ENCODE measurements at places on chromosomes 2 and 18. TPM values are rescaled to one million over a fixed set of nuclear protein-coding genes. Genes with fewer than 3 reads are reported as not detected.
A peak's percentile ranks its signal among the peaks of the same experiment; 100 is the strongest.

HMSD gene
- 4.8 TPM for total RNA-seq

PIEZO2 gene
- total RNA-seq = 14.7 TPM

CAPN14 gene
- 0.08 TPM for total RNA-seq

TIGD1 gene
- 7.9 TPM for total RNA-seq

NCL gene
- 1,478 TPM for total RNA-seq

DCDC2C gene
- not detected for total RNA-seq

ITGA4 gene
- 2.1 TPM for total RNA-seq

GPR55 gene
- not detected for total RNA-seq

CROCC2 gene
- total RNA-seq = not detected

ADD2 gene
- 170 TPM for total RNA-seq

EFHD1 gene
- total RNA-seq = 1.5 TPM

CCDC150 gene
- total RNA-seq = 31.9 TPM

MYO5B gene
- total RNA-seq = 6.9 TPM

DNA sequence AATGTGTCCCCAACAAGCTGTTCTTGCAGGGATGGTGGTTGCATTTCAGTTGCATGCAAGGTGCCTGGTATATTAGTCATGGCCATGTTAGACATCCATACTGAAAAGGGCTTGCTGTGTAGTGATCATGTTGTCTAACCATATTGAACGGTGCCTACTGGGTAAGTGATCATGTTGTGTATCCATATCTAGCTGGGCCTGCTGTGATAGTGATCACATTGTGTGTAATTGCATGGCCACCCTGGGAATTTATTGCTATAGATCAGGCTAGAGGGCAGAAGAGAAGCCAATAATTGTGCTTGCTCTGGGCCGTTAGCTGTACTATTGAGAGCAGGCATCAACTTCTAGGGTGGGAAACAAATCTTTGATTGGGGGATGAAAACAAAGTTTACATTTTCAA lies 9.8 kb upstream of the EPC2 start:
- DNase-seq = no peak

DNA sequence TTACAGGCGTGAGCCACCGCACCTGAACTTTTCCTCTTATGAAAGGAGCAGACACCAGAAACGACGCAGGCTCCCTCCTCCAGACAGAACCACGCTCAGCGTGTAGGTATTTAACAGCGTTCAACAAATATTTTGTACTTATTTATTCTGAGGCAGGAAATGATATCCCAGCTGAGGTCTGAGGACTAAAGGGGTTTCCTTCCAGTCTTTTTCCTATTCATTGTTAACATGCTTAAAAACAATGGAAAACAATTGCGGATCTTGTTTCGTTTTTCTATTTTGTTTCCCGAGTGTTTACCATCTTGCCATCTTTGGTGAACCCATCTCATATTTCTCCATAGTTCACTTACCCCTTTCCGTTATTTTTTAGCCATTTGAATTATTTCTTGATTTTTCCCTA lies 43.7 kb upstream of the FOSL2 start:
- no peak for DNase-seq

- peak; percentile 95 for DNase-seq
Measured at GRCh38 chr2:216283038-216283900, 89.0 kb downstream of the MARCHF4 start.

DNA sequence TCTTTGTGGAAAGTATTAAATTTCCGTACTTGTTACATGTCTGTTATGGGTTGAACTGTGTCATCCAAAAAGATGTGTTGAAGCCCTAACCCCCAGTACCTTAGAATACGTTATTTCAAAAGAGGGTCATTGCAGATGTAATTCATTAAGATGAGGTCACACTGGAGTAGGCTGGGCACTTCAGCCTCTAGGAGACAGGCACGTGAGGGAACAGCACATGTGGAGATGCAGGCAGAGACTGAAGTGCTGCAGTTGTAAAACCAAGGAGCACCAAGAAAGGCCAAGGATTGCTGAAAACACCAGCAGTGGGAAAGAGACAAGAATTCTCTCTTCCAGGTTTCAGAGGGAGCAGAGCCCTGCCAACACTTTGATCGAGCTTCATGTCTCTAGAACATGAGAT lies 4.6 kb upstream of the RHBDD1 start:
- no peak for DNase-seq

GRCh38 chr2:112836695-112837117 lies at the start of gene IL1B:
Gene IL1B, minus strand, starts transcription at chr2:112836779. Its CDS starts 550 bp downstream, at chr2:112836229.
- DNase-seq = no peak

GRCh38 chr18:8933714-8934284 lies 168.7 kb upstream of the NDUFV2 start:
- DNase-seq = no peak

DNA sequence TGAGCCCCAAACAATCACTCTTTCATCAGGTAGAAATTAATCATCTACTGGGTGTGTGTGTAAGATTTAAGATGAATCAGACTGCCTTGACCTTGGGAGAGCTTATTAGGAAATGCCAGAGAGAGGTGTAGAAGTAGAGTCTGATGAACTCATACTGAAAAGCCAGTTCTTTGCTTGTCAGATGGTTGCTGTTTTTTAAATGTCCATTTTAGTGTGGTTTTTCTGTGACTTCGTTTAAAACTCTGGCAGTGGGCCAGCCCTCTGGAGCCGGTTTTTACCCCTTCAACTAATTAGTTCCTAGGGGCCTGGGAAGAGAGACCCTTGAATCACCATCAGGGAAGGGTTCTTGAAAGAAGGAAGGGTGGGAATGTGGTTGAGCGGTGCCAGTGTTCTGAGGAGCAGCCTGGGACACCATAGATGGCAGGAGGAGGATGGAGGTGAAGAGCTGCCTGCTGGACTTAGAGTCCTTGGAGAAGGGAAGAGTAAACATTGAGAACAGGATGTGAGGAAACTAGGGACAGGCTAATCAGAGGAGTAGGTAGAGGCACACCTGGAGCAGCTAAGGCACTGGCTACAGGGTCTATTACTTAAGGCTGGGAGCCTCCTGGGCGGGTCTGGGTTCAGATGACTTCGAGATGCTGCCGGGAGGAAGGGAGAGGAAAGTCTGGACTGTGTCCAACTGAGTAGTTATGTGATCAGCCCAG lies 66.1 kb downstream of the LRRFIP1 start:
- no peak for DNase-seq

GRCh38 chr2:230865766-230866755 lies 1.3 kb downstream of the ITM2C start:
- no peak for DNase-seq

DNA sequence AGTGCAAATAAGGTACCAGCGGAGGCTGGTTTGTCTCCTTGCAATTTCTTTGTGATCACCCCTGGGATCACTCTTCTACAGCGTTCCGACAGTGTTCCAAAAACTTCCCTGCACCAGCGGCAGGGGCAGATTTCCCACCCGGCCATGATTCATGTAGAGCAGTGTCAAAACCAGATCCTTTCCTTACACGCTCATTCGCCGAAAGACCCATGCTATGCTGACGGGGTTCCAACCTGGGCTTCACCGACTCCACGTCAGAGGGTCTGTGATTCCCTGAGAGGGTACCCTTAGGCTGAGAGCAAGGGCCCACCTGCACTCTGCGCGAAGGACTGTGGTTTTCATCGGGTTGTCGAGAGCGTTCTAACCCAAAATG lies 423 bp upstream of the TTC27 start:
- DNase-seq = peak; percentile 10

- no peak for DNase-seq
Measured at GRCh38 chr2:105438104-105438929, 39.5 kb upstream of the FHL2 start.

DNA sequence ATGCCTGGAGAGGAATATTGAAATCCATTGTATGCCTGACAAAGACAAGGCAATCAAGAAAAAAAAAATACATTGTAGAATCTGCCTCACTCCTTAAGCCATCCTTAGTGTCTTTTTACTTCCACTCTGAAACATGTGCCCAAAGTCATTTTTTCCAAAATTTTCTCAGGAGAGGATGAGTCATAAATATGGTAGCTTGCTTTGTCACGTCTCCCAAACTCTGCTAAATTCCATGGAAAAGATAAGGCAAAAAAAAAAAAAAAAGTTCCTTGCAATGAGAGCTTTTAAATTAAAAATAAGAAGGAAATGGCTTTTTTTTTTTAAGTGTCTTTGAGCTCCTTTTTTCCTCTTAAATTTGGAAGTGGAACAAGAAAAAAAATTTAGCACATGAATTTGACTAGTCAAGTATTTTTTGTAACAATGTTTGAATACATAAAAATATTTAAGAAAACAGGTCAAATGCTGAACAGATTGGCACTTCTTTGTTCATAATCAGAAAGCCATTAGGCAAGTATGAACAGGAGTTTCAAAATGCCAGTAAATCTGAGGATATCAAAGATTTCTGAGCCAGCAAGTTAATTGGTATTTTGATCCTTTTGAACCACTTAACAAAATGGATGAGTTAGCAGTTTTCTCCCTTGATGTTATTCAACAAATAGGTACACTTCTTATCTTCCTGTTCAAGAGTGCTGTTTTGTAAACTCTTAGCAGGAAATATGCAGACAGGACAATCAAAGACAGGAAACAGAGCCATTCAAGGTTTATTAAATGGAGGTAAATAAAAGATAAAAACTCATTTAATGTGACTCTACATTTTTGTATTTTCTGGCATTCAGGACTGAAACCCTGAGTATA lies 247.3 kb upstream of the SP5 start:
- no peak for DNase-seq

DNA sequence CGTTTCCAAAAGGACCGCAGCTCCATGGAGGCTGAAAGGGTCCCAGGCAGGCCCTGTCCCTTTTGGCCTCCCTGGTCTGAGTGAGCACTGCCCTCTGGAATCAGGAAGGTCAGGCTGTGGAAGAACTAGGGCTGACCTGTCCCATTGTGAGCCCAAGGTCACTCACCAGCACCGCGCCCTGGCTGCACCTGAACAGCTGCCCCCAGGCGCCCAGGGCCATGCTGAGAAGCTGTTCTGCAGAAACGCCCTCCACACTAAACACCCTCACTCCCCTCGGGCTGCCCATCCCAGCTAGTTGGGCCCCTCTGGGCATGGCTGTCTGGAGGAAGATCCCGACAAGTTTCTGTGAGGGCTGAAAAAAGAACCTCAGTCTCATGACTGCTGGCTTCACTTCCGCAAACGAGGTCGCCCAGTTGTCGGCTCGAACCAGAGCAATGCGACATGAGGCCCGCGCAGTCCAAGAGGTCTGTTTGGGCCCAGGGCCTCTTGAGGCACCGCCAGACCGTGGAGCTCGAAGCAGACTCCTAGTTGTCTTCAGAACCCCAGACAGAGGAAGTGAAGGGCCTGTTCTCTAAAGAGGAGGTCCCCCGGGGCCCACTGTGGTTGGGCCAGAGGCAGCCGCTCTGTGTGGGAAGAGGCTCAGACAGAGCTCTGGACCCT lies 64.4 kb downstream of the INPP5D start:
- no peak for DNase-seq

GRCh38 chr18:35334821-35335220 lies 9.4 kb downstream of the ZNF24 start:
- DNase-seq = no peak

GRCh38 chr2:241034490-241035141 lies 36.2 kb downstream of the SNED1 start:
- no peak for DNase-seq

DNA sequence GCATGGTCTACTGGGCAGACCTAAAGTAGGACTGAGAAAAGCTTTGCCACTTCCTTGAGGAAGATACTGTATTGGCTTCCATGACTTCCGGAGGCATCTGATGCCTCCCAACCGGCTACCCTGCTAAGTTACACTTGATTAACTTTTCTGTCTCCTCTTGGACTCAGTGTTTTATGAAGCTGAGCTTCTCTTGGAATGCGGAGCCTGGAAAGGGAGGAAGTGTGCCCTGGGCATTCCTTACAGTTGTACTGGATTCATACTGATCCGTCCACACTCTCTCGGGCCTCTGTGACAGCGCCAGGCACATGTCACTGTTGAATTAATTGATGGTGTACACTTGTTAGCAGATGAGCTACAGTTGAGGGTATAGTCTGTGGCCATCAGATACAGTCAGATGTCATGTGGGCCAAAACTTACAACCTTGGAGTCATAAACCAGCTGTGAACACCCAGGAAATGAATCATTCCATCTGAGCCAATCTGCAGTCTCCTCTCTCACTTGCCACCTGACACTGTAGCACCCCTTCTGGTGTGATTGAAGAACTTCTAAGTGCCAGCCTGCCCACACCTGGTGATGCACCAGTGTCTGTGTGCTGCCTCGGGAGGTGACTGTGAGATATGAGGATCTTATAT lies 122.5 kb downstream of the FHOD3 start:
- DNase-seq = no peak

DNA sequence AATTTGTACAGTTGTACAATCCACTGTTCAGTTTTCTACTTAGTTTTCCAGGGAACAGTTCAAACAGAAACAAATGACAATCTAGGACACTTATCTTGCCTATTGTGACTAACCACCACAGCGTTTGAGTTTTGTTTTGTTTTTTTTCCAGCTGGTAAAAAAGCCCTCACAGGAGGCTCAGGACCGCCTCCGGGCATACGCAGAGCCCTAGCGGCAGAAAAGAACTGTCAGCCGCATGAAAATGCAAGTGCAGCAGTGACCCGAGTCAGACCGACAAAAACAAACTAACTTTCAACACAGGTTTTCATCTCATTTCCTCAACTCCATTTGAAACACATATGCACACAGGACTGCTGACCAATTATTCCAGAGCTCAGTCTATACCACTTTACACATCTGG lies 68.6 kb downstream of the STEAP3 start:
- no peak for DNase-seq

- no peak for DNase-seq
Measured at GRCh38 chr18:4406856-4407255, 48.3 kb downstream of the DLGAP1 start.

GRCh38 chr2:82487354-82487753 lies 1971.7 kb downstream of the SUCLG1 start:
- no peak for DNase-seq

- DNase-seq = no peak
Measured at GRCh38 chr2:68319398-68320117, at the start of gene CNRIP1. Gene CNRIP1, minus strand, starts transcription at chr2:68319949. Its CDS starts 549 bp downstream, at chr2:68319400.

GRCh38 chr2:104755026-104755878 lies 98.7 kb upstream of the POU3F3 start:
- no peak for DNase-seq

DNA sequence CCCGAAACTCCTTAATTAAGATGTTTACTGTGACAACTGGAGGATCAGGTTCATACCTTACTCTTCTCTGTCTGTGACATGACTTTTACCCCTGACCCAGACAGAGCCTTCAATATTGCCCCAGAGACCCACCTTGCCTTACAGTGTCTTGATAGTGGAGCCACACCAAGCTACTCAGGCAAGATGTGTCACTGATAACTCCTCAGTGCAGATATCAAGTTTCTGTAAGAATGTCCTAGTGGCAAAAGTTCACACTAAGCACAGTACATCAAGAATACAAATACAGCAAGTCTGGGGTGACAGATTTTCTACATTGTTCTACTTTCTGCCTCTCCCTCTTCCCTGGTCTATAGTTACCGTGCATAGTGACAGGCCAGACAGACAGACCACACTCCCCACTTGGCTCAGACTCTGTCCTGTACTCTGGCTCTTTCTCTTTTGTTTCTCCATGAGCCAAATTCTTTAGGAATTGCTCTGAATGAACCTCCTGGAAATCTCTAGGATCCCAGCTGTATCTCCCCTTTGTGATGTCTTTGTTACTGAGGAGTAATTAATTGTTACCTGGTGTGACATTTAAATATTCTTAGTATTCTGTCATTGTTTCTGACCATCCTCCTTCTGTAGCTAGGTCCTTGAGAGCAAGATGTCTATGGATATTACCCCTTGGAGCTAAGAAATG lies 24.1 kb upstream of the APOB start:
- DNase-seq = no peak
